NCI-H1436 treated with DMSO at 0.1 percent for 48 hours (cell line): ENCODE measurements at places on chromosomes 2 and 18.

DNA sequence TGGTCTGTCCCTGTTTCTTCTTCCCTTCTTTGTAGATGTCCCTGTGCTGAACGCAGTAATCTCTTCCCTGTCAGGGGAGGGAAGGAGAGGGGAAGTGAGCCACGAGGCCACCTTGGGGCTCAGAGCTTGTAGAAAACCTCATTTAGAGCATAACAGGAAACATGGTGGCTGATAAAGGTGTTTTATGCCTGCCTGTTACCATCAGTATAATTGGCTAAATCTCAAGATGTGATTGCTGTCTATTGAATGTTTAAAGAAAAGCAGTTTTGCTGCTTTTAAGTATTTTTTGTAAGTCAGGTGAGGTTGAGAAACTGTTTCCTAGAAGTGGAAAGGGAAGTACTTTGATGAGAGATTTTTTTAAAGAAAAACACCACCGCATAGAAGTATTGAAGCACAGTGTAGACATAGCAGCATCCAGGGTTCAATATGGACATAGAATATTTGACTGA, 59.7 kb upstream of the PDK1 start:
- no peak for DNase-seq

DNA sequence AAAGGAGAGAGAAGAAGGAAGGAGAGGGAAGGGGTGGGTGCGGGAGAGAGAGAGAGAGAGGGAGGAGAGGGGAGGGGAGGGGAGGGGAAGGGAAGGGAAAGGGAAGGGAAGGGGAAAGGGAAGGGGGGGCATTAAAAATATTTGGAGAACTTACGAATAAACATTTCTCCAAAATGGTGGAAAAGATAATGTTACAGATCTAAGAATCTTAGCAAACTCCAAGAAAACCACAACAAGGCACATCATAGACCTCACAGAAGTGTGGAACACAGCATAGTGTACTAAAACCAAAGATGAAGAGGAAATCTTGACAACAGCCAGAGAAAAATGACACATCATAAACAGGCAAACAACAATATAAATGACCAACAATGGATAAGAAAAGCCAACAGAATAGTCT, 83.1 kb downstream of the CRACDL start:
- no peak for DNase-seq

DNA sequence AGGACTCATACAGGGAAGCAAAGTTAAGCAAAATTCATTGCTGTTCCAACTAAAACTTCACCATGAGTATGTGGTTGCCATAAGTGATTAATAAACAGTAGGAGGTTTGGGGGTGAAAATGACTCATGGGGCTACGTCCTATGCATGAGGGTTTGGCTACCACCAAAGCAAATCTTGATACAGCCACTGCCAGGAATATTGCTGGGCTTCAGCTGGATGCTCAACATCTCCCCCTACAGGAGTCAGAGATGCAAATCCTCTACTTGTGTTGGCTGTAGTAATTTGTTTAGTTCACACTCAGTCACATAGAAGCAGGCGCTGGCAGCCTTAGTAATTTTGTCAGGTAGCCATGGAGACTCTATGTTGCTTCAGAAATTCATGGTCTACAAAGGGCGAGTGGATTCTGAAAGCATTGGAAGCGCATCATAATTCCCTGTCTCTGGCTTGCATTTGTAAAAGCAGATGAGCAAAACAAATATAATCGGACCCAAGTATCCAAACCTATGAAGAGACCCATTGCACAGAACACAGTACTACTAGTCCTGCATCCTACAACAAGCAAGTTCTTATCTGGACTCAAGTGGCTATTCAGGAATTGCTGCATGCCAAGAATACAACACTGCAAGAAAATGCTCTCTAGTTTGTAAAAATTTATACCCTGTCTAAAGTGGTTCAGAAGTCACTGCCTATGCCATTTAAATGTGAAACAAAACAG, 76.0 kb downstream of the CD28 start:
- peak; percentile 9 for DNase-seq

DNA sequence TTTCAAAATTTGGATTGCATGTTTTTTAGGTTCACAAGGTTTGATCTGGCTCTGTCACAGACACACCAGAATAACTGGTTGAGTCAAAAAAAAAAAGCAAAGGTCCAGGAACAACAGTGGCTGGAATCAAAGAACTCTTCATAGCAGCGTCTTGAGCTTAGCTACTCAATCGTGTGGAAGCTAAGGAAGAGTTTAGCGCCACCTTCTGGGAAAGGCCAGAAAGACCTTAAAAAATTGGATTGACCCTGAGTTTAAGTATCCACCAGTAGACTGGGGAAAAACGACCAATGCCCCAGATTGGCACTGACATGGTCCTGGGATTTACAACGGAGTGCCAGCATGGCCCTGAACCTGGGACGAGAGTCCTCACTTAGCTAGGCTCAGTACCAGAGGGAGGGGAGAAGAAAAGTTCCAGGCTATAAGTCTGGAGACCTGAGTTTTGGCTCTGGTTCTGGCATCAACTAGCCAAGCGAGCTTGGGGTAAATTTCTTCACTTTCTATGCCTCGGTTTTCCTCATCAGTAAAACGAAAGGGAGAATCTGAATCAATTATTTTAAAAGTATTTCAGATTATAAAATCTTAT, 71.1 kb upstream of the TFCP2L1 start:
- no peak for DNase-seq

GRCh38 chr2:163466331-163467250, 269.2 kb downstream of the FIGN start:
- DNase-seq, result no peak

- no peak for DNase-seq
Observed at GRCh38 chr2:157840568-157841156, 35.5 kb downstream of the ACVR1 start.

DNA sequence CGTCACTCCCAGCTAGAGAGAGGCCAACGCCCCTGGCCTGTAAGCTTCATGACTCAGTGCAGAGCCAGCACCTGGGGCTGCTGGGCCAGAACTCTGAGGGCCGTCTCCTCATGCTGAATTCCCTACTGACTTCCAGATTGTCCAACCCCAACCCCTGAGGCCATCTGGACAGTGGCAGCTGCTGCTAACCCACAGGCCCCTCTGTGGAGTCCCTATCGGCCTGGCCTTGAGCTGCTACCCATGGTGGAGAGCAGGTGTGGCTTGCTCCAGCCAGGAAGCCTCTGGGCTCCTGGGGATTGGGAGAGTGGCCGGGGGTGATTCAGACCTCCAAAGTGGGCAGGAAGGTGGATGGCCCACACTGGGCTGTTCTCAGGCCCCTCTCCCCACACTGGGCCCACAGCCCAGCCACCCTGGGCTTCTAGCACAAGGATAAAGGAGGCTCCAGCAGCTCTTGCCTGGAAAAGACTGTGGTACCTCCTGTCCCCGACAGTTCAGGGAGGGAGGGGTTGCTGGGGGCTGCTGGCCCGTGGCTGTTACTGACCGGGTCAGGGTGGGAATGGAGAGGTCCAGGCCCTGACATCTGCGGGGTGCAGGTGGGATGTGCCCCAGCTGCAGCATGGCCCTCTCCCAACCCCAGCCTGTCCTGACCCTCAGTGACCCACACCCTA, 8.2 kb downstream of the TEKT4 start:
- DNase-seq, result no peak
